Stimulated activated CD4-positive, alpha-beta T cell treated with anti-CD3 and anti-CD28 coated beads, Interleukin-1b, Interleukin-23, amount 100 ng/mL, for 1 hour (primary cell): ENCODE measurements at places on chromosomes 4 and X.

DNA sequence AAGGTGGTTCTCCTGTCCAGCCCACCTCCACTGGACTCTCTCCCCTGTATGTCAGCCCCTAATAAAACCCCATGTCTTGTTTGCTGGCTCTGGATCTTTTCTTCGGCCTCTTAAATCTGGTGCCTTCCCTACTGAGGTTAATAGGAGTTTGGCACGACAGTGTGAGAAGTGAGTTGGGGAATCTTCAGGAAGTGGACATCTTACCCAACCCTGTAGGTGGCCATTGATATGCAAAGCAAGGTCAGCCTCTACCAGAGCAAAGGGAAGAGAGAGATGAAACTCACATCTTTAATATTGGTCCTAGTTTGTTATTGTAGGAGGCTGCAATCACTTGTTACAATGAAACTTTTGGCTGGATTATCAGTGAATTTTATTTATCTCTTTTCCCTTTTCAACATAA lies 111.7 kb downstream of the CHRDL1 start:
- DNase-seq: no peak

GRCh38 chrX:46961097-46961496 lies 48.9 kb downstream of the JADE3 start:
- DNase-seq: no peak

DNA sequence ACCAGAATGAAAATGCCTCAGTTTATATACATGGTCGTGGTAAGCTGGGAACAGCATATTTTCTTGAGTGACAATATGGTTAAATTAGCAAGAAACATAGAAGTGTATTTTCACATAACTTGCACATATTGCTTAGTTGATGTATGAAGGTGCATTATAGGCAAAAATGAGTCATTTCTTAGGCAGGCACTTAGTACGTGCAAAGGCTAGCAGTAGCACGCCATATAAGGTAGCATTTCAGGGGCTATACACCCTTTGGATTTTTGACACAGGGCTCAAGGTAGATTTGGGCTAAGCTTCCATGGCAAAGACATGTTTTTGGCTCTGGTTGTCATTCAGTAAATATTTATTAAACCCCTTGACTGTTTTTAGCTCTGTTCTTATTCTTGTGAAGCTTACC lies 33.1 kb downstream of the PCDH7 start:
- no peak for DNase-seq

DNA sequence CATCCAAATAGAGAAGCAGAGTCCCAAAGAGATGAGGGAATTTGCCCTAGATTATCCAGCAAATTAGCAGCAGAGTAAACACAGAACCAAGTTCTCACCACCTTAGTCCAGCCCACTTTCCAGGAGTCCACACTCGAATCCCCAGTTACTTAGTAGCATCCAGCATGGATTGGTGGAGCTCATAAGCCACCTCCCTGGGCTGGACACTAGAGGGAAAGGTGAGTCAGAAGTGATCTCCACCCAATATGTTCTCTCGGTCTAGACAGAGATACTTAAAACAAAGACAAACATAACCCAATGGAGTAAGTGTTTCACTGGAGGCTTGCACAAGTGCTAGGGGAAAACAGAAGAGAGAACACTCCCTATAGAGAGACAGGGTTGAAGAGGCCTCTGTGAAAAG lies 105.1 kb upstream of the CPEB2 start:
- DNase-seq: no peak
